ENCODE measurements at places on chromosomes 3 and 15. TPM values are rescaled to one million over a fixed set of nuclear protein-coding genes. Genes with fewer than 3 reads are reported as not detected.

PPCDC gene
- total RNA-seq, result 23.7 TPM

HES1 gene
- 0.18 TPM for total RNA-seq

KLHL6 gene
- not detected for total RNA-seq

FGD5 gene
- total RNA-seq, result not detected

SNTN gene
- not detected for total RNA-seq

GPR87 gene
- 3.2 TPM for total RNA-seq

NUDT16 gene
- total RNA-seq, result 15.6 TPM

ITPKA gene
- 50.7 TPM for total RNA-seq

CLSTN2 gene
- total RNA-seq, result not detected

OIP5 gene
- total RNA-seq, result 23.1 TPM

MED12L gene
- total RNA-seq, result 0.29 TPM

FOXL2NB gene
- total RNA-seq, result 33.4 TPM

LPP gene
- total RNA-seq, result 26.2 TPM

SLC9C1 gene
- total RNA-seq, result not detected

ANKRD63 gene
- not detected for total RNA-seq

SLC2A2 gene
- total RNA-seq, result not detected

MYD88 gene
- 25.9 TPM for total RNA-seq

KATNBL1 gene
- total RNA-seq, result 28.0 TPM

GUCA1C gene
- total RNA-seq, result not detected

GBE1 gene
- 82.6 TPM for total RNA-seq

PLSCR2 gene
- total RNA-seq, result 0.18 TPM

BFSP2 gene
- not detected for total RNA-seq

CCR9 gene
- total RNA-seq, result not detected

LRRC15 gene
- under 0.01 TPM for total RNA-seq

PLA1A gene
- 0.18 TPM for total RNA-seq

CDV3 gene
- 97.4 TPM for total RNA-seq

SENP7 gene
- total RNA-seq, result 7.1 TPM

TMEM41A gene
- total RNA-seq, result 10.5 TPM

UCN2 gene
- not detected for total RNA-seq

GHRL gene
- not detected for total RNA-seq

FGF7 gene
- total RNA-seq, result 92.2 TPM

ATP13A5 gene
- total RNA-seq, result not detected

GRIP2 gene
- 0.35 TPM for total RNA-seq

UBE2E2 gene
- 26.8 TPM for total RNA-seq

DUOX2 gene
- not detected for total RNA-seq

SLITRK3 gene
- not detected for total RNA-seq

CCR4 gene
- total RNA-seq, result not detected

C2CD4B gene
- not detected for total RNA-seq

Data from myometrial cell (primary cell).